ENCODE measurements at places on chromosomes 13 and 19. TPM values are rescaled to one million over a fixed set of nuclear protein-coding genes. Genes with fewer than 3 reads are reported as not detected.

Gene LILRA2
- total RNA-seq = not detected

Gene SPRED3
- 0.05 TPM for total RNA-seq

Gene FBXO27
- total RNA-seq = 1.0 TPM

Gene DCLK1
- 35.6 TPM for total RNA-seq

Gene ZNF99
- total RNA-seq = not detected

Gene NPAS1
- total RNA-seq = 2.0 TPM

Gene SMIM44
- not detected for total RNA-seq

Gene UBA52
- 1,284 TPM for total RNA-seq

Gene PLIN4
- total RNA-seq = 0.05 TPM

Gene ZNF491
- 0.56 TPM for total RNA-seq

Gene FGF21
- total RNA-seq = not detected

Gene B9D2
- total RNA-seq = 2.6 TPM

Gene SIGLEC5
- not detected for total RNA-seq

Gene CAPN12
- total RNA-seq = not detected

Gene EID2
- 16.7 TPM for total RNA-seq

Gene COL4A2
- 23.4 TPM for total RNA-seq

Gene ZNF416
- 4.6 TPM for total RNA-seq

Gene GALP
- not detected for total RNA-seq

Measured in SK-MEL-5 (cell line).